CD4-positive, alpha-beta T cell treated with Interleukin-1 beta for 1 hour (primary cell): ENCODE measurements at places on chromosomes 13 and 19.
A peak's percentile ranks its signal among the peaks of the same experiment; 100 is the strongest.

DNA sequence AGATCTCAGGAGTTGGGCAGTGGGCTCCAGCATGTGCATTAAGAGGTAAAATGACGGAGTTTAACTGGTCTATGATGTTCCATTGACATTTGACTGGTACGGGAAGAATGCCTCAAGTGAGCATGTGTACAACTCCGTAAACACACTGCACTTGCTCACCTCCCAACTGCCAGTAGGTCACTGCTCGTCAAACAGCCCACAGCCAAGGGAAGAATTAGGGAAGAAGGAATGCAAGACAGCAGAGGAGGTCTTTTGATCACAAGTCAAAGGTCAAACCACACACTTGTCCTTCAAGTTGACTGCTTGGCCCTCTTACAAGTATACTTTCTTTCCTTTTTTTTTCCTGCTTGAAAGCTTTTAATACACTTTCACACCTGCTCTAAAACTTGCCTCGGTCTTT lies 236.7 kb downstream of the B3GLCT start:
- DNase-seq = no peak

DNA sequence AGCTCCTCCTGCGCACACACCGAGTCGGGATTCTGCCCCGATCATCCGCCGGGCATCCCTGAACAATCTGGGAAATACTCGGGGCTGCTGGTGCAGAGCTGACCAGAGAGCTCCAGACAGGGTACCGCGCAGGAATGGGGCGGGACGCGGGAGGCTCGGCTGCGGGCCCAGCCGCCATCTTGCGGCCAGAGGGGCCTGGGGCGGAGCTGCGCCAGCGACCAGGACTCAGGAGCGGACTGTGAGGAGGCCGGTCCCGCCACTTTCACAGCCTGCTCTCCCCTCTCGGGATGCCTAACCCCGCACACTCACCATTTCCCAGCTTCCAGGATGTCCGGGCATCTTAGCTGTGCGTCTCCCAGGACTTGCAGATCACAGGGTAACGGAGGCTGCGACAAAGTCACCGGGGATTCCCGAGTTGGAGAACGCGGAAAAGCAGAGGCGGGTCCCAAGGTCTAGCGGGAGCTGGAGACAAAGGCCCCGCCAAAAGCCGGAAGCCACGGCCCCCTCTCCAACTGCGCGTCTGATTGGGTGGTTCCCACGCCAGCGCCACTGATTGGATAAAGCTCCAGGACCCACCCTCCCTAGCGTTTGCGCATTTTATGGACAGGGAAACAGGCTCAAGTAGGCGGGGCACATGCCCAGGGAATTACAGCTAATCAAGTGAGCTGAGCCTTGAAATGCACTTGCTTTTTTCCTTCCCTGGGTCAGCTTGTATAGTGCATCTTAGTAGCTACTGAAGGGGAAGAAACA lies 15.8 kb upstream of the ZNF43 start:
- peak; percentile 88 for DNase-seq

DNA sequence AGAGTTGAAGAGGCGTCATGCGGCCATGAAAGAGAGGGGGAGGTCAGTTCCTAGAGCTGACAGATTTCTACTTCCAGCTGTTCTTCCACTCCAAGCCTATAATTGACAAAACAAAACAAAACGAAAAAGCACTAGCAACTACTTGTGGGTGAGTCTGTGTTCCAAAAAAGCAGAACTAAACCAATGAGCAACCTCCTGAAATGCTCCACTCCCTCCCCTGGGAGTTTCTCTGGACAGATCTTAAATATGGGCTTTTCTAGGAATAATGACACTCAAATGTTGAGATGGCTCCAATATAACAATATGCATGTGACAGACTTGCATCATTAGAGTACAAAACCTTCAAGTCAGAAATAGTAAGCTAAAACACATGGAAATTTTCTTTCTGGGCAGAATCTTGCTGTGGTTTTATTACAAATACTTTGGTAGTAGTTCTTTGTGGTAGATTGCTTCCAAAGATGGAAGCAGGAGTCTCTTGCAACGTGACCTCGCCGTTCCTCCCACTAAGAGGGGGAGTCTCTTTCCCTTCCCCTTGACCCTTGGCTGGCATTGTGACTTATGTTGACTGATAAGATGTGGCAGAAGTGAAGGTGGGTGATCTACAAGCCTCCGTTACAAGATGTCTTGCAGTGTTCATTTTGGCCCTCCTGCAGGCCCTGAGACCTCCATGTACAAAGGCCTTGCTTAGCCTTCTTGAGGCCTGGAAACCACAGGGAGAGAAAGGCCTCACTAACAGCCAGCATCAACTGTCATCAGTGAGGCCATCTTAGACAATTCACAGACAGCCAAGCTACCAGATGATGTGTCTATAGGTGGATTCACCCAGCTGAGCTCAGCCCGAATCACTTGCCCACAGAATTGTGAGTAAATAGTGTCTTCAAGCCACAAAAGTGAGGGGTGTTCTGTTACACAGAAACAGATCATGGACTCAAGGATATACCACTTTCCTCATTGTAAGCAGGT lies 173.1 kb upstream of the RFC3 start:
- no peak for DNase-seq

DNA sequence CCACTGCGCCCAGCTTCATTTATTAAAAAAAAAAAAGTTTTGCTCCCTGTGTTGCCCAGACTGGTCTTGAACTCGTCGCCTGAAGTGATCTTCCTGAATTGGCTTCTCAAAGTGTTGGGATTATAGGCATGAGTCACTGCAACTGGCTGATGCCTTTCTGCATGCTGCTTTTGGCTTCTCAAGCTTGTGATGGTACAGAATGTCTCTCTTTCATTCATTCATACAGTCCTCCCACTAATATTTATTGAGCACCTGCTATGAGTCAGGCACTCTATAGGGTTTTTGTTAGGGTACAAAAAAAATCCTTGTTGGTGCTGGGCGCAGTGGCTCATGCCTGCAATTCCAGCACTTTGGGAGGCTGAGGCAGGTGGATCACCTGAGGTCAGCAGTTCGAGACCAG lies 9.0 kb downstream of the TSPAN16 start:
- DNase-seq = no peak

- DNase-seq = peak; percentile 51
Observed at GRCh38 chr19:40433391-40434216, 7.8 kb upstream of the SERTAD1 start.
